ENCODE measurements at places on chromosomes 11 and 22. TPM values are rescaled to one million over a fixed set of nuclear protein-coding genes. Genes with fewer than 3 reads are reported as not detected.

Gene FXYD6
- total RNA-seq = not detected

DNA sequence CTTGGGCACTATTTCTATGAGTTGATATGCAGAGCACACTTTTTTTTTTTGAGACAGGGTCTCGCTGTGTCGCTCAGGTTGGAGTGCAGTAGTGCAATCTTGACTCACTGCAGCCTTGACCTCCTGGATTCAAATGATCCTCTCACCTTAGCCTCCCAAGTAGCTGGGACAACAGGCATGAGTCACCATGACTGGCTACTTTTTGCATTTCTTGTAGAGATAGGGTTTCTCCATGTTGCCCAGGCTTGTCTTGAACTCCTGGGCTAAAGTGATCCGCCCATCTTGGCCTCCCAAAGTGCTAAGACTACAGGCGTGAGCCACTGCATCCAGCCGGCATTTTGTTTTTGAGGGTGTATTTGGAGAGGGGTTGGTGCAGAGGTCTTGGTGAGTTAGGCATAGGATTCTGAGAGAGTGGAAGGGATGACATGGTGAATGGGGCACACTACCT, 29.9 kb upstream of the MTCH2 start:
- DNase-seq = no peak

GRCh38 chr11:119370486-119371046, 10.9 kb downstream of the USP2 start:
- DNase-seq = peak; percentile 51

- DNase-seq = no peak
These were observed 6.6 kb upstream of the TMEM225 start for GRCh38 chr11:123892031-123892430.

GRCh38 chr22:50209893-50210292, 9.1 kb downstream of the SELENOO start:
- peak; percentile 78 for DNase-seq

DNA sequence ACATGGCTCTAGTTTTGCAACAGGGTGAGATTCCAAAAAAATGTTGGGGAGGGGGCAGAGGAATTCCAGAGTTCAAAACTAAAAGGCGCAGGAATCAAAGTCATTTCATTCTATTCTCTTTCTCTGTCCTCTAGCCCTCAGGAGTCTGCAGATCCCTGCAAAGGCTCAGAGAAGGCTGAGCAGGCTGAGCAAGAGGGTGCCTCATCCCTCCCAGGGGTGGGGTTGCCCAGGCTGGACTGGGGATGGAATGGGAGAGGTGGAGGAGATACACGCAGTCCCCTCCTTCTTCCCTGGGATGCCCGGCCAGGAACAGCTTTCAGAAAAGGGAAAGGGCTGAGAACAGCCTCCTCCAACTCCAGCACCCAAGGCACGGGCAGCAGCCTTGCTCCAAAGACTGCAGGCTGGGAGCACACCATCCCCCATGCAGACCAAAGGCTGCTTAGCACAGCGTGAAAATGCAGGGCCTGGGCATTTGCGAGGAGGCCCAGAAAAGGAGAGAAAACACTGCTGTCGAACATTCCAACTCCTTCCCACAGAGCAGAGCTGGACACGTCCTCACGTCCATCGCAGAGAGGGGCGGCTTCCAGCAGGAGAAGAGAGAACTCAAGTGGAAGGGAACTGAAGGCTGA, 51.8 kb downstream of the MN1 start:
- DNase-seq = no peak

DNA sequence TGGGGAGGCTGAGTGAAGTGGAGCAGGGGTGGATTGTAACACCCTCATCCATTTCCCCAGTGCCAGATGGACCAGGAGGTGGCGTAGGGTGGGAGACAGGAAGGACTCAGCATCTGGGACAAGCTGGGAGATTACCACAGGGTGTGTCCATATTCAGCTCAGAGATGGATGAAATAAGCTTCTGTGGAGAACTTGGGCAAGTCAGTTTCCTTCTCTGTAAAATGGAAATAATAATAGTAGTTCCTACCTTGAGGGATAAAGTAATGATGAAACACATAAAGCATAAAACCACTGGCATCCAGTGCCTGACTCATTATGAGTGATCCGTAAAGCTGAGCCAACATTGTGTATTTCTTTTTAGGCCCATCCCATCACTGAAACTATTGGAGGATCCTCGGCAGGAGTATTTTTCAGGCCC, 607 bp upstream of the ROBO4 start:
- DNase-seq = no peak

DNA sequence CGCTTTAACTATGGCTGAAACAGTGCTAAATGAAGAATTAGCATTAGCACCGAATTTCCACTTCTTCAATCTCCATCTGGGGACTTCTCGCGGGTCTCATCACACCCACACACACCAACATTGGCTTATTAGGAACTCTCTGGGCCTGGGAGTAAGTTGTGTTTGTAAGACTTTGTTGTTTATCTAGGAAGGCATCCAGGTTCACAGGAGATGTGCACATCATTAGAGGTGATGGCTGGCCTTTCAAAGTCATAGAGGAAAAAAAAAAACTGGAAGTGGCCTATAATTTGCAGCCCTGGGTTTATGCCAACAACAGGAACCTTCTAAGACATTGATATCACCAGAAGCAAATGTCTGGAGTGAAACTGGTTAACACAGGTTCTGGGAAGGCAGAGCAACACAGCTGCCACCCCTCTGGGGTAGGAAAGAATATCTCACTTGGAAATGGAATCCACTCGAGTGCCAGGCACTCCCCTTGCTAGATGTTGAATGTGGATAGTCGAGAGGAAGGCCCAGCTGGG, 84.5 kb downstream of the TRAF6 start:
- DNase-seq = no peak

Gene IGLL1
- not detected for total RNA-seq

Gene IL18BP
- 10.3 TPM for total RNA-seq

GRCh38 chr11:9957072-9957471, 293.2 kb downstream of the SWAP70 start:
- no peak for DNase-seq

- no peak for DNase-seq
These were observed 38.6 kb downstream of the GGTLC2 start for GRCh38 chr22:22682807-22683667.

- DNase-seq = no peak
These were observed 23.5 kb downstream of the RAB38 start for GRCh38 chr11:88151709-88152265.

DNA sequence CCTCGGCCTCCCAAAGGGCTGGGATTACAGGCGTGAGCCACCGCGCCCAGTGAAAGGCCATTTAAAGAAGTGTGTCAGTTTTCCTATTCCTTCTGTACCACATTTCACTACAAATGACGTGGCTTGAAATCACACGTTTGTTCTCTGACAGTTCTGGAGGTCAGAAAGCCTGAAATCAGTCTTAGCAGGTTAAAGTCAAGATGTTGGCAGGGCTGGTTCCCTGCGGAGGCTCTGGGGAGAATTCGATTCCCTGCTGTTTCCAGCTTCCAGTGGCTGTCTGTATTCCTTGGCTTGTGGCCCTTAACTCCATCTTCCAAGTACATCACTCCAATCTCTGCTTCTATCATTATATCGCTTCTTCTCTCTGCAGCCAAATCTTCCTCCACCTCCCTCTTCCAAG, 383.2 kb downstream of the LARGE1 start:
- no peak for DNase-seq

Gene MUC5B
- not detected for total RNA-seq

GRCh38 chr11:21415606-21416005, 746.2 kb downstream of the NELL1 start:
- no peak for DNase-seq

- DNase-seq = no peak
These were observed 655.5 kb downstream of the KCNA4 start for GRCh38 chr11:29361369-29361768.

- DNase-seq = peak; percentile 55
These were observed 978 bp downstream of the FLI1 start for GRCh38 chr11:128694618-128695481.

- no peak for DNase-seq
These were observed 6.1 kb downstream of the TNNT3 start for GRCh38 chr11:1925373-1926155.

Gene MRGPRX3
- total RNA-seq = not detected

Data from OCI-LY7 (cell line).